WERI-Rb-1 (cell line): ENCODE measurements at places on chromosomes 3 and 15.

- DNase-seq = peak; percentile 83
Observed at GRCh38 chr15:63473999-63474809, 30.2 kb upstream of the USP3 start.

GRCh38 chr3:27758083-27758482 is 36.0 kb upstream of the EOMES start:
- DNase-seq = no peak

- no peak for DNase-seq
Observed at GRCh38 chr15:71066983-71067382, 48.3 kb upstream of the THSD4 start.

- DNase-seq = no peak
Observed at GRCh38 chr3:84967767-84968581, 9.2 kb downstream of the CADM2 start.

DNA sequence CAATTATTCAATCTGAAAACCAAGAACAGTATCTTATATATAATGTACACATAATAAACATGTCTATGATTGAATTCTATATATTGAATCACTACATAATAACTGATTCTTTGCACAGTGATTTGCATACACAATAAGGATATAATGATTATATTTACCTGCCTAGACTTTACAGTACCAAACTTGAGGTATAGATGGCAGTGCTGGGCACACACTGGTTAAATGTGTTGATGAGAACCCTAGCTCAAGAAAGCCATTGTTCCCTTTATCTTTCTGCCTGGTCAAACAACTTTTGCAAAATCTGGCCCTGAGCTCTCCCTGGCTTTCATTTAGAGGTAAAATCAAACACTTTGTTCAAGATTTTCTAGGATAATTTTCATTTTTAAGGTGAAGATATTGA is 697.7 kb downstream of the TUSC7 start:
- DNase-seq = peak; percentile 20

GRCh38 chr15:34993877-34994276 is 5.8 kb upstream of the ZNF770 start:
- no peak for DNase-seq

DNA sequence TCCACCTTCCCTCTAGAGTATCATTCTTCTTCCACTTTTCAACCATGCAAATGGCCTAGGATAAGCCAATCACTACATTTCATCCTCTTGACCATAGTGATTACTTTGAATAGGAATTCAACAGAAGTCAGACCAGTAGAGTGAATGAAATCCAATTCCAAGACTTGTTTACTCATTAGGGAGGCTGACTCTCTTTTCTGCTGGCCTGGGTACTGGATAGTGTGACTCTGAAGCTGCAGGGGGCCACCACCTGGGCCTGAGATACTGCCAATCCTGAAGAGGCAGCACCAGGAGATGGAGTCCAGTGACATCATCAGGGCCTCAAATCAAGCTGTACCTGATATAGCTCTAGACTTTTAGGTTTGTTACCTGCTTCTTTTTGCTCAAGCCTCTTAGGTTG is 7.0 kb upstream of the FSTL1 start:
- DNase-seq = no peak

DNA sequence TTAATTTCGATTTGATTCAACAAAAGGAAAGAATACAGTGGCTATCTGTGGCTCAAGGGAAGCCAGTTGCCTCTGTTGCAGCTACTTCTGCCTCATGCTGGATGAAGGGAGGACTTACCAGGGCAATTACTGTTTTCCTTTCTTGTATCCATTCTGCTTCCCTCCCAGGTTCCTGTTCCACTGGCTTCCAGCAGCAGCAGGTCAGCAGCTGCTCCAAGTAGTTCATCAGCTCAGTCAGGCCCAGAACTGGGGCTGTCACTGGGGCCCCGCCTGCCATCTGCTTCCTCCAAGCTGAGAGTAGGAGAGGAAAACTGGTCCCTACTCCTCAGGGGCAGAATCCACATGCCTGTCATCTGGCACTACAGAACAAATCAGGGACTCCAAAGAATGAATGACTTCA is 48.6 kb upstream of the ULK4 start:
- peak; percentile 90 for DNase-seq

GRCh38 chr15:77478051-77478450 is 57.4 kb downstream of the HMG20A start:
- DNase-seq = no peak

- peak; percentile 33 for DNase-seq
Observed at GRCh38 chr3:119293105-119293870, 895 bp upstream of the ARHGAP31 start.

GRCh38 chr15:82105451-82106215 is 59.8 kb upstream of the MEX3B start:
- DNase-seq = peak; percentile 38

- DNase-seq = no peak
Observed at GRCh38 chr3:151366993-151367392, 17.6 kb downstream of the P2RY12 start.

- DNase-seq = no peak
Observed at GRCh38 chr15:98384328-98385029, 263.9 kb upstream of the IGF1R start.

- DNase-seq = no peak
Observed at GRCh38 chr3:62631488-62631887, 243.7 kb downstream of the CADPS start.

DNA sequence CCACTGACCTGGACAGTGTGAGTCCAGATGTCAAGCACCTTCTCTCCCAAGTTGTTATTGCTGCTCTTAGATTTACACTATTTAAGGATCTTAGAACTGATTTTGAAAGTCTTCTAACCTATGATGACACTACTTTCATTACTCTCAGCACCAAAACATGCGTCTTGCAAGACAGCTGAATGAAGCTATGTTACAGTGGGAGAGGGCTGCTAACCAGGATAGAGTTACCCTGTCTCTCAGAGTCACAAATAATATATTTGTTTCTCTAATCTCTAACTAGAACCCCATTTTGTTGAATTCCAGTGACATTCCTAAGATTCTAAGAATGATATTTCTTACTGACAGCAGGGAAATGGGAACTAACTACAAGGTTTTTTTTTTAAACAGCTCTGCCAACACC is 455.5 kb downstream of the MAGI1 start:
- no peak for DNase-seq

DNA sequence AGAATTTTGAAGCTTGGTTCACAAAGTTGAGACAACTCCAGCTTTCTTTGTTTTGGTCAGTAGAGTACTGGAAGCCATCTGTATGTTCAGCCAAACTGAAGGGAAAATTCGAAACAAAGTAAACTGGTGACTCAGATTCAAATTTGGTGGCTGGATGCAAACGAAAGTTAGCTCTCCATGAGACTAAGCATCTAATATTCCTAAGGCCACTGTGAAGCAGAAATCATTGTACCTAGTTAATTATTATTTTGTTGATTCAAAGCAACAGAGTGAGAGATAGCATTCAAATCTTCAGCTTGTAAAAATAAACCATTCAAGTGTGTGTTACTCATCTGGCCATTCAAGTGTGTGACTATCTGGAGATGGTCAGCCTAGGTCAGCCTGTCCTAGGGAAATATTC is 42.1 kb downstream of the NR2F2 start:
- no peak for DNase-seq

GRCh38 chr3:126947429-126947828 is 35.5 kb upstream of the PLXNA1 start:
- no peak for DNase-seq

DNA sequence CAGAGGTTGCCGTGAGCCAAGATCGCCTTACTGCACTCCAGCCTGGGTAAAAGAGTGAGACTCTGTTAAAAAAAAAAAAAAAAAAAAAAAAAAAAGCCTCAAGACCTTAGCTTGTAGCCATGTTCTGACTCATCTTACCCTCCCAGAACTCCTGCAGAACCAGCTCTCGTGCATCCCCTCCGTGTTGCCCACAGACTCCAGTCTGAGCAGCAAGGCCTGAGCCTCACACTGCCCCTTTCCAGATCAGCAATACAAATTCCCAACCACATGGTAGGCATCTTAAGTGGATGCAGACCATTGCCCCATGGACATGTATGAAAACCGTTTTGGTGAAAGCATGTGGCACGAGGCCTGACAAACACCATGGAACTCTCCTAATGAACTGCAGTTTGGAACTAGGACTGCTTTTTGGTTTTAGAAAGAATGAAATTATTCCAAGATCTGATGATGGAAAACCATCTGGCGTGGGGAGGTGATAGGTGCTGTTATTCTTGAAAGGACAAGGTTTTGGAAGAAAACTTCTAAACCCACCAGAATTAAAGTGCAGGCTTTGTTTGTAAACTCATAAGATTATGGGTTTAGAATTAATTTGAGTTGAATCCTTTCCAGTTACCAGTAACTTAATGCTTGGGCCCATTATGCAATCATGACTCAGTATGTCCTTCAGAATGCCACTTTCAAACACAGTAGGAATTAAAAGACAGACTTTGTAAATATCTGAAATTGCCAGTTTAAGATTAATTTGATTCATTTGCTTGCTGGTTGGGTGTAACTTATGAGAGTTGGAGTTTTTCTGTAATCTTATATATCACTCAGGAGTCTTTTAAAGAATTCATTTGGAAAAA is 163.7 kb upstream of the LRTM1 start:
- no peak for DNase-seq

- no peak for DNase-seq
Observed at GRCh38 chr15:75063338-75063737, 39.9 kb downstream of the PPCDC start.

- no peak for DNase-seq
Observed at GRCh38 chr3:149152420-149152819, 23.0 kb downstream of the HPS3 start.

DNA sequence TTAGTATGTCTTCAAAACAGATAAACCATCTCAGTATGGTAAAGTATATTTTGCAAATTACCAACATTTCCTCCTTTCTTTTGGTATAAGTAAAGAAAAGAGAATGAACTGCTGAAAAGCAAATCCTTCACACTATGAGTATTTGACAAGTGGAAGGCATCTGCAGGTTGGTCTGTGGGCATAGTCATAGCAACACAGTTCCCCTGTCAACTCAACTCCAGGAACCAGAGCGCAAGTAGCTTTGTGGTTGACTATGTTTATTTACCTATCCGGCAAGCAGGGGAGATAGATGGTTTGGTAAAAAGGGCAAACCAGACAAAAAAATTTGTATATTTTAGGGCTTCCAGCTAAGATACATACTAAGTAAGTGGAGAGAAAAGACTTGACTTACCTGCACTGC is 88.3 kb upstream of the PPIB start:
- DNase-seq = no peak

DNA sequence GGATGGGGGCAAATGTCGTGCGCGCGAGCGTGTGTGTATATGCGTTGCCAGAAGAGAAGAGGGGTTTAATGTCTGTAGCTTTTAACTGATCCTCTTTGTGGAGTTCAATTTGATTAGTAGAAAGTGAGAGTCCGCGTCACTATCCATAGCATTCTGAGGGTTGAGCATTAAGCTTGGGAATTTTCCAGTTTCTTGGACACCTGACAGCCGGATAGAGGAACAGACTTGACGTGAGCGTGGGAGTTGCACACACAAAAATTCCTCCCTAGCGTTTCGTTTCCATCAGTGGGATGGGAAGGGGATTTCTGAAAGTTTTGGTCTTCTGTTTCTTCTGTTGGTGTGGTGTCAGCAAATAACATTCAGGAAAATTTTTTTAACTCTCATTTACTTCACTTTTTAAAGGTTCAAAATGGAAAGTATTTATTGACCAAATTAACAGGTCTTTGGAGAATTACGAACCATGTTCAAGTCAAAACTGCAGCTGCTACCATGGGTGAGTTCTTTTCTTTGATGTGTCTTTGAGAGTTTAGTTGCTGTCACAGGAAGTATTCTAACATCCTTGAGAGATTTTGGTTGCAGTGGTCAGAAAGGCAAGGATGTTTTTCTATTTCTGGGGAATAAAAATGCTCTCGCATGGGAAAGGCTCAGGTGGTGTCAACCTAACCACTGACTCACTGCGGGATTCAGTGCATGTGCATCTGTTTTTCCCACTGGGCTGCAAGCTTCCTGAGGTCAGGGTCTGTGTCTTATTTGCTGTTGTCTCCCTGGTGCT is 841 bp downstream of the POGLUT1 start:
- DNase-seq = no peak

- DNase-seq = no peak
Observed at GRCh38 chr3:132624790-132625189, 27.7 kb downstream of the ACKR4 start.

- DNase-seq = no peak
Observed at GRCh38 chr3:147132168-147132567, 274.2 kb downstream of the ZIC4 start.

GRCh38 chr3:37309921-37310665 is 135.7 kb upstream of the LRRFIP2 start:
- DNase-seq = no peak

GRCh38 chr3:3189102-3189727 is 9.7 kb upstream of the CRBN start:
- no peak for DNase-seq

GRCh38 chr3:194281766-194282165 is 69.4 kb downstream of the CPN2 start:
- DNase-seq = no peak

GRCh38 chr3:156973954-156974353 is 147.8 kb downstream of the LEKR1 start:
- DNase-seq = no peak

DNA sequence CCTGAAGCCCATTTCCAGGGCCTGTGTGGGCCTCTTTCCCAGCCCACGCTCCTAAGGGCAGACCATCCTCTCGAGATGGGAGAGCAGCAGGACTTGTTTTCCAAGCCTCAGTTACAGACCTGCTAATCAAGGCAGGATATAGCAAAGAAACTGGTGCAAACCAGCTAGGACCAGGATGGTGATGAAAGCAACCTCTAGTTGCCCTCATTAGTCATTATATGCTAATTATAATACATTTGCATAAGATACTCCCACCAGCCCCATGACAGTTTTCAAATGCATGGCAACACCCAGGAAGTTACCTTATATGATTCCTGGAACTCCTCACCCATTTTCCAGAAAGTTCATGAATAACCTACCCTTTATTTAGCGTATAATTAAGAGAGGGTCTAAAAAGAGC is 34.4 kb upstream of the TRH start:
- no peak for DNase-seq

DNA sequence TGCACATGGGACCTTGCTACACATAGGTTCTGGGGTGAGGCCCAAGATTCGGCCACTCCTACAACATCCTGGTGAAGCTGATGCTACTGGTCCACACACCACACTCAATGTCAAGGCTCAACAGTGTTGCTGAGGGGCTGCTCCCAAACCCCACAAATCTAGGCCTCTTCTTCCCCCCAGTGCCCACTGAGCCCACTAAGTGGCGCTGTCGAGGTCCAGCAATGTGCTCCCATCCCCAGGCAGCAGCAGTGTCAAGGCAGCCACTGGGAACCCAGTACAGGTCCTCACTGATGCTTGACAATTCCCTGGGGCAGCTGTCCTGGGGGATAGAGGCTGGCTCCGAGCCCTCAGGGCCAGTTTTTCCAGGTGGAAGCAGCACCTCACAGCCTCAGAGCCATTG is 21.5 kb downstream of the SCN5A start:
- DNase-seq = peak; percentile 67

GRCh38 chr15:72199721-72200212 is 2.2 kb upstream of the GRAMD2A start:
- DNase-seq = peak; percentile 77
